ENCODE measurements at places on chromosomes 11 and 22.

DNA sequence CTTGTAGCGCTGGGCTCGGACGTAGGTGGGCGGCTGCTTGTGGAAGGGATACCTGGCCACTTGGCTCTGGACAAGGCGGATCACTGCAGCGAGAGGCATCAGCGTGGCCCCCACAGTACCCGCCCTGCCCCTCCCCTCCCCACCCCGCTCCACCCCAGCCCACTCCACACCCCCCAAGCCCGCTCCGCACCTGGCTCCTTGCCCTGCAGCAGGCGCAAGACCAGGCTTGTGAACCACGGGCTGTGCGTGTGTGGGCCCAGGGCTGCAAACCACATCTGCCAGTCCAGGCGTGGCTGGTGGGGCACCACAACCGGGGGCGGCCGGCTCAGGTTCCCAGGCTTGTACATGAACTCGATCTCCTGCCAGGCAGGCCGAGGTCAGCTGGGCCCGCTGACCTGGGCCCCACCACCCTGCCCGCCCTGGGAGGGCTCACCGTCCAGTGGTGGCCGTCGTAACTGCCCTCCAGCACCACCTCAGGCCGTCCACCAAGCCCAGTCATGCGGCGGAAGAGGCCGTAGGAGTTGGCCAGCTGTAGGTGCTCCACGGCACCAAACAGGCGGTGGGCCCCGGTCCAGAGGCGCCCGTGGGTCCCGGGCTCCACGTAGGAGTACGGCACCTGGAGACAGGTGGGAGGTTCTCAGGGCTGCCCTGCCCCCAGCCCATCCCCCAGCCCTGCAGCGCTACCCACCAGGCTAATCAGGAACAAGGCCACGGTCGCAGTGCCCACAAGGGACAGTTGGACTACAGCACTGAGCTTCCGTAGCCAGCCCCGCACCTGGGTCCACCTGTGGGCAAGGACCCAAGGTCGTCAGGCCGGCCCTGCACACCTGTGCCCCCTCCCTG lies 2.9 kb downstream of the LMF2 start:
- DNase-seq, result no peak

DNA sequence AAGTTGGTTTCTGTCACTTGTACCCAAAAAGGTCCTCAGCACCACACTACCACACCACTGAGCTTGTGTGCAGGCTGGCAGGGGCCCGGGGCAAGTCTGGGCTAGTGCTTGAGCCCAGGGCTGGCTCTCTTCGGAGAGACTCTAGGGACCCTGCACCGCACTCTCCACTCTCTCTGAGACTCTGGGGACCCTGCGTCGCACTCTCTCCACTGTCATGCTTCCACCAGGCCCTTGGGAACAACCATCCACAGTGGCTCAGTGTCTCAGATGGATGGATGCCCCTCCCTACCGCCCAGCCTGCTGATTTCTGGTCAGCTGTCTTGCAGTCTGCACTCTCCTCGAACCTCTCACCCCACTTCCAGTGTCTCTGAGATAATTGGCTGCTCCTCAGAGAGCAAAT lies 2.0 kb upstream of the SBF1 start:
- no peak for DNase-seq

DNA sequence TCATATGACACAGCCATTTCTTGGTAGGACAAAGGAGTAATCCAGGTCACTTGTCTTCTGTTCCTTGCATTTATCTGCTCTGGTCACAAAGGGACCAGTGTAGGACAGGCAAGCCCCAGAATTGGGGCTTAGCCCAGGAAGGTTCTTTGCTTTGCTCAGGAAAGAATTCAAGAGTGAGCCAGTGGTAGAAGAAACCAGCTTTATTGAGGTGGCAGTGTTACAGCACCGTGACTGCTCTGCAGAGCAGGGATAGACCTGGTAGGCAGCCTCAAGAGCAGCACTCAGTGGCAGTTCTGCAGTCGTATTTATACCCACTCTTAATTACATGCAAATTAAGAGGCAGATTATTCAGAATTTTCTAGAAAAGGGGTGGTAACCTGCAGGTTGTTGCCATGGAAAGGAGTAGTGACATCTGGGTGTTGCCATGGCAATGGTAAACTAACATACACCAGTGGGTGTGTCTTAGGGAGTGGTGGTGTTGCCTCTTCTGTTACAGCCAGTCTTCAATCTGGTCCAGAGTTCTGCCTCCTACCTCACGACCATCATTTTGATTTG lies 84.9 kb upstream of the RAB1B start:
- peak; percentile 19 for DNase-seq

DNA sequence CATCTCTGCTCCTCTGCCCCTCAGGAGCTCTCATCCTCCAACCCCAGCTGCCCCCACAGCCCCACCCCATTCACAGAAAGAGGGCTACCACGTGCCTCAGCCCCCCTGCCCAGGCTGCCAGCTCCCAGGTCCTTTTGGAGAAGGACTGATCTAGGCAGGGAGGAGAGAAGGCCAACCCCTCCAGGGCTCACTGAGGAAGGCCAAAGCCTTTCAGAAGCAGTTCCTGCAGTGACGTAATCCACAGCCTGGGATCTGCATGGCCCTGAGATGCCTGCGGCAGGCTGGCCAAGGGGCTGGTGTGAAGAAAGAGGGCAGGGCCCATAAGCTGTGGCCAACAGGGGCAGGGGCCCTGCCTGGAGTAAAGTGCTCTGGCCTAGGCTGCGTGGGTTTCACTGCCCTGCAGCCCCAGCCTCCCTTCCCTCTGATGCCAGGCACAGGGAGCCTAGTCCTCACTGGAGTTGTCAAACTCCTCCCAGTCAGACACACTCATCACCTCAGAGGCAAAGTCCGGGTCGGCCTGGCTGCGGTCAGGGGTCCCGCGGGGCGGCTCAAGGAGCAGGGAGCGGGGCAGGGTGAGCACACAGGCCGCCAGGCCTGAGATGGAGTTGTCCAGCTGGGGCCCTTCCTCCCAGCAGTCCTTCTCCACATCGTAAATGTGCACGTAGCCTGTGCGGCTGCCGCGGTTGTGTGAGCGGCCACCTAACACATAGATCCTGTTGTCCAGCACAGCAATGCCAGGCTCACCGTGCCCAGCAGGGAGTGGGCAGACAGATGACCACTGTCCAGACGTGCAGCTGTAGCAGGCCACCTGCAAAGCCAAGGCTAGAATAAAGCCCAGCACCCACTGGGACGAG lies 4.2 kb upstream of the SCARF2 start:
- peak; percentile 62 for DNase-seq

DNA sequence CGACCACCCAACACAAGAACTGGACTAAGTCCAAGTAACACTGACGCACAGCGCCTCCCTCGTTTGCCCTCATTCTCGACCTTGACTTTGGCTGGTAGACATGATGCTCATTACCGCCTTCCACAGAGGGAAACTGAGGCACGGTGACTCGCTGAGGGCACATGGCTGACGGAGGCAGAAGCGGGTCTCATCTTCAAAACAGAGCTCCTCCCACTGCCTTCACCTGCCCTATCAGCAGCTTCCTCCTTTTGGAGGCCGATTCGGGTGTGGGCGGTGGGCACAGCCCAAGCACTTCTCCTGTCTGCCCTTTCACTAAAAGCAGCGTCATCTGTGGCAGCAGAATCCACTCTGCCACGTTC lies 2.0 kb upstream of the KMT5B start:
- DNase-seq, result no peak

DNA sequence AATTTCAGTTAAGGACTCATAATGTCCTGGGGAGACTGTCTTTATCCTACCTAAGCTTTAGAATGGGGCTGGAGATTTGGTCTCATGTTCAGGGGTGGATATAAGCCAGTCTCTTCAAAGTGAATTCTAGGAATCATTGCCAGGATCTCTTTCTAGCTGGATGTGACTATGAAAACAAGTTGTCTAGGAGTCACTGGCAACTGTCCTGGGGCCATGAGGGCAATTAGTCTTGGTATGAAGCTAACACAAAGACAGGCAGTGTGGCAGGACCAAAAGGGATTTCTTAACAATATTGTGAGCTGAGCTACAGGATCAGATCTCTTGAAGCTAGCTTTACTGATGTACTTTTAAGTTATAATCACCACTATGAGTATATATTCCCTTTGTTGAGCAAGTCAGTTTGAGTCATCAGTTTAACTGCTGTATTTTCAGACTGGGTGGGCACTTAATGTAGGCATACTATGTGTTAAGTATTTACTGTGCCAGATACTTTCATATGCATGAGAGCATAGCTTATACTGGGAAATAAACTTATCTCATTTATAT lies 390.0 kb upstream of the CCDC90B start:
- DNase-seq, result no peak

- DNase-seq, result no peak
Observed at GRCh38 chr11:111945198-111945597, 8.1 kb downstream of the DIXDC1 start.

GRCh38 chr11:86245369-86246292 lies 1.1 kb downstream of the EED start:
- peak; percentile 22 for DNase-seq

DNA sequence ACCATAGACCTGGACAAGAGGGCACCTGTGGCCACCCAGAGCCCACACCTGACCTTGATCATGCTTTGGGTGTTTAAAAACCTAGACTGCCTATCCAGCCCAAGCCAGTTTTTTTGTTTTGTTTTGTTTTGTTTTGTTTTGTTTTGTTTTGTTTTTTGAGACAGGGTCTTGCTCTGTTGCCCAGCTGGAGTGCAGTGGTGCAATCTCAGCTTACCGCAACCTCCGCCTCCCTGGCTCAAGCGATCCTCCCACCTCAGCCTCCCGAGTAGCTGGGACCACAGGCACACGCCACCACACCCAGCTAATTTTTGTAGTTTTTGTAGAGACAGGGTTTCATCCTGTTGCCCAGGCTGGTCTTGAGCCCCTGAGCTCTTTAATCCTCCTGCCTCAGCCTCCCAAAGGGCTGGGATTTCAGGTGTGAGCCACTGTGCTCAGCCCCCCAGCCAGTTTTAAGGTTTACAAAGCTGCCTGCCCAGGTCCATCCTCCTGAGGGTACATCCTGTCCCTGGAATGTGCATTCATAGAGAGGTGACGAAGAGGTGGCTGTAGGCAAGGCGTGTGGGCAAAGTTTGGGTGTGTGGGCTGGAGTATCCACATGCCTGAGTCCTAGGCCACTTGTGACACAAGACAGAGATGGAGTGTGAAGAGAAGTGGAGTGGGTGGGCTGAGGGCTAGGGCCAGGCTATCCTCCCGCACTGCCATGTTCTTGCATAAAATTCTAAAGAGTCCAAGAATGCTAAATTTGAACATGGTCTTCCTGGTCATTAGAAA lies 3.3 kb upstream of the CD82 start:
- DNase-seq, result no peak
